Right lung (tissue), 10 donors: ENCODE measurements at places on chromosomes 7 and 10.

DNA sequence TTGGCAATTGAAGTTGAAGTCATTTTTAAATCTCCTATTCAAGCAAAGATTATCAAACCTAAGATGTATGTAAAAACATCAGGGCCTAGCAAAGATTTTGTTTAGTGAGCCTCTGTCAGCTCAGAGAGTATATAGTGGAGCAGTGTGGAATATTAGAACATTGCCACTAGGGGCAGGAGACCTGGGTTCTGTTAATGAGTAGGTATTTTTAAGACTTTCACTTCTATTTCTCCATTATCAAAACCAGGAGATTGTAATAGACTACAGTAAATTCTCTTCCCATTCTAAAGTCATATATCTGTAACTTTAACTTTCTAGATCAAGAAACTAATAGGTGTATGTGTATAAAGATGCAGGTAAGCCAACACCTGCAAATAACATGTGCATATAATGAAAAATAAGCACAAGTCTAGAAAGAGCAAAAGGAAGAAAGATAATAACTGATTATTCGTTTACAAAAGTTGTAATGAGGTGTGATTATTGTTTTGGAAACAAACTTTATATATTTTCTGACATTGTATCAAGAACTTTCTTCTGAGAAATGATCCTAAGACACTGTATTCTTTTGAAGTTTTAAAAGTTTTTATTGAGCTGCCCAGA lies 64.4 kb downstream of the KCND2 start:
- DNase-seq, result no peak

DNA sequence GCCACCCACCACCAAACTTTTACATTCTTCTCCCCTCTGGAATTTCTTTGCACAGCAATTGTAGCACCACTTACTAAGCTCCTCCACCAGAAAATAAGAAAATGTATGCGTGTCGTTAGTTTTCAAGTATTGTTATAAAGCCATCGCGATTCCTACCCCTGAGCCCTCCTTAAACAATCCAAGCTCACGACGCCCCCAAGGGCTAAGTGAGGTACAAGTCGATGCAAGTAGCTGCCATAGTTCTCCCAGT lies 1.3 kb downstream of the FRAT2 start:
- DNase-seq, result no peak

DNA sequence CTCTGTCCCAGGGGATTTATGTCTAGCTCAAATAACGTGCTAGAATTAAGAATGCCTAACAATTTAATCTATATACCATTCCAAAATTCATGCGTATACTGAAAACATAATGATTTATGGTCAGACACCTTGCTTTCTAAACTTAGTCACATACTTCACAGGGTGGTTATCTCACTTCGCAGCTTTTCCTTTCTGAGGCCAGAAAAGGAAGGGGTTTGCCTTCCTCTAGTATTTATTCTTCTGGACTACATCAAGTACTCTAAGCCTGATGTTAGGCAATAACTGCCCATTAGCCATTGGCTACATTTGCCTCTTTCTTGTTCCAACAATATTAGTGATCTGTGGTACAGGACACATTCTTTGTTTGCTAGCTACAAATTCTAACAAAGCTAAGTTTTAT lies 72.6 kb upstream of the FHIP2A start:
- DNase-seq, result peak; percentile 20

GRCh38 chr7:41777894-41778596 lies 75.2 kb upstream of the INHBA start:
- DNase-seq, result no peak

DNA sequence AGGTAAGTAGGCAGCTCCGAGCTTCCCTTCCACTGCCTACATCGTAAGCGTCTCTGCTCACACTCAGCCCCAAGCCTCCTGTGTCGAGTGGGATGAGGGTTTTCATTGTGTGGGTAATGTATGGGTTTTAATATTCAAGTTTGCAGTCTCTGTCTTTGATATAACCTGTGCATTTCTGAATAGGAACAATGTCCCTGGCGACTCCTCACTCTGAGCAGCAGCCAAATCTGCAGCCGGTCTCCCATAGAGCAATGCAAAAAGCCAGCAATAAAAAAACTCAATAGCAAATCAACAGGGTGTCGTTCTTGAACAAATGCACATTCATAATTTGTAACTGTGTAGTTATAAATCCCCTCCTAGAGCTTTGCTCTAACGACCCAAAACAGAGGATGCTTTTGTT lies 33.4 kb downstream of the PPP1R17 start:
- DNase-seq, result no peak

DNA sequence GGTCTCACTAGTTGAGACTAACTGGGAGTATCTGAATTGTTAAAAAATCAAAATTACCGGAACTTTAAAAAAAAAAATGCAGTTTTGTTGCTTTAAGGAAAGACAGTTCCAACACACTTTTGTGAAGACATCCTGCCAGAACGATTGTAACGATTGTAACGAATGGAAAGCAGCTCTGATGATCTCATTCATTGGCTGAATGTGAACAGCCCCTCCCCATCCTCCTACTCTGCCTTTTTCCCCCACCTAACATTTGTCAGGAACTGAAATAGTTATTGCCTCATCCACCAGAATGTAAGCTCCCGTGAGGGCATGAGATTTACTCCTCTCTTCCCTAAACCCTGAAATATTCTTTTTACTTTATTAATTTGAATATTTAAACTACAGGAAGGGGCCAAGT lies 23.1 kb upstream of the ZC3HAV1L start:
- no peak for DNase-seq

DNA sequence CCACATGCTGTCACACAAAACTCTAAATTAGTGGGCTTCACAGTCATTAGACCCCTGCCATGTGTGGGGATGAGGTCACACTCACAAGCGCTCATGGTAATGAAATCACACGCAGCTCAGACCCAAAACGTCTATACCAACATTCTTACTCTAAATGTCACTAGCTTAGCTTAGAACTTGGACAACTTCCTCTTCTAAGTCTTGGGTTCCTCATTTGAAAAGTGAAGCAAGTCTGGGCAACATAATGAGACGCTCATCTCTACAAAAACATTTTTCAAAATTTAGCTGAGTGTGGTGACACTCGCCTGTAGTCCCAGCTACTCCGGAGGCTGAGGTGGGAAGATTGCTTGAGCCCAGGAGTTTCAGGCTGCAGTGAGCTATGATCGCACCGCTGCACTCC lies 92.7 kb upstream of the MACROH2A2 start:
- no peak for DNase-seq

GRCh38 chr10:22833781-22834180 lies 94.1 kb upstream of the ARMC3 start:
- no peak for DNase-seq

DNA sequence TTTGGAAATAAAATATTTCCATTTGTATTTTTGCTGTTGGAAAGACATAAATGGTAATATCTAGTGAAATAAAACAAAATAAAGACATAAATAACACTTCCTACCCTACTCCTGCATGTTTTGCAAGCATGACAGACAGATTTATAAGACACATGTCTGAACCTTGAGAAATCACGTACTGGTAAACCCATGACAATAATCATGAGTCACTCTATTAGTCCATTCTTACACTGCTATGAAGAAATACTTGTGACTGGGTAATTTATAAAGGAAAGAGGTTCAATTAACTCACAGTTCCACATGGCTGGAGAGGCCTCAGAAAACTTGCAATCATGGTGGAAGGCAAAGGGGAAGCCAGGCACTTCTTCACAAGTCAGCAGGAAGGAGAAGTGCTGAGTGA lies 942.2 kb downstream of the REEP3 start:
- no peak for DNase-seq

GRCh38 chr7:5286933-5287332 lies 4.2 kb downstream of the SLC29A4 start:
- no peak for DNase-seq

GRCh38 chr7:95950698-95951097 lies 178.3 kb downstream of the DYNC1I1 start:
- no peak for DNase-seq

DNA sequence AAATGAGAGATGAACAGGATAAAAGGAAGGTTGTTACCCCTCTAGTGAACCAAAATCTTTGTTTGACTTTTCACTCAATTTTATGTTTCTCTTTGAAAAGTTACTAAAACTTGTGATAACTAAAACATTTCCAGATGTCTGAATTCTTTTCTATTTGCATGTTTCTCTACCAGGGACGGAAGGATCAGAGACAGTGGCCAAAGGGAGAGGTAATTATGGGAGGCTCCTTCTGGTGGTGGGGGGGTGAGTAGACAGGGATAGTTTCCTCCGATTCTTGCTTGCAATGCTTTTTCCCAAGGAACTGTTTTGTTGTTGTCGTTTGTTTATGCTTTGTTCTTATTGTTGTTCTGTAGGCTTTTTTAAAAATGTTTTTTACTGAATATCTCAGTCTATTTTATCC lies 374.8 kb downstream of the INHBA start:
- DNase-seq, result no peak

DNA sequence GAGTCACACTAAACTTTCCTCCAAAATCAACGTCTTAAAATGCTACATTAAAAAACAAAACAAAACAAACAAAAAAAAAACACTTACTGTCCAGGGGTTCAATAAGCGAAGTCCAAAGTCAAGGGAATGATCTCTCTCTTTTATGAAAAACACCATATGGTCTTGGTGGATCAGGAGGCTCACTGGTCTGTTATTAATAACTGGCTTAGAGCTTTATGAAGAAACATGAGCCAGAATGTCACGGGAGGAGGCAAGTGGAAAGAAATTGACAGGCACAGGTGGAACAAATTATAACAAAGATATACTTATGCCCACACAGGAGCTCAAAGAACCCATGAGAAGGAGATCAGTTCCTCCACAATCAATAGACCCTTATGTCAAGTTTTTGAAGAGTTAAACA lies at the start of gene MRLN:
Gene MRLN (minus strand): TSS at position 189 of the 400 bp plus-strand sequence.
- DNase-seq, result no peak

- no peak for DNase-seq
These were observed 114.6 kb upstream of the AGK start for GRCh38 chr7:141436575-141437075.

- no peak for DNase-seq
These were observed 38.3 kb downstream of the BEND7 start for GRCh38 chr10:13490503-13490902.

DNA sequence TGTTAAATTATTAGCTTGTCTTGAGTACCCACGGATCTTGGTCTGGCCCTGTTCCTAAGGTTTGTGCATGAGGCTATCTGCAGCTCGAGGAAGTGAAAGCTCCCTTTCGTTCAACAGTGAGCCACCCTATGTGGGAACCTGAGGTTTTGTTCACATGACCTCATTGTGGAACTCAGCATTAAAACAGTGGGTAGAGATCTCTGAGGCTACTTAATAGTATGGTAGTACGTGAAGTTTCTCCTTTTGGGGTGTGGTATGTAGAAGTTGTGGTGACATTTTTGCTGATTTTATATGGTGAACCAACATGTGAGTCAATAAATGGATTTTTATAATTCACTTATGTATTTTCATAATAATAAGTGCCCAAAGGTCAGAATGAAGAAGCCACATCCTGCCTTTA lies 252.7 kb upstream of the FERD3L start:
- DNase-seq, result no peak

DNA sequence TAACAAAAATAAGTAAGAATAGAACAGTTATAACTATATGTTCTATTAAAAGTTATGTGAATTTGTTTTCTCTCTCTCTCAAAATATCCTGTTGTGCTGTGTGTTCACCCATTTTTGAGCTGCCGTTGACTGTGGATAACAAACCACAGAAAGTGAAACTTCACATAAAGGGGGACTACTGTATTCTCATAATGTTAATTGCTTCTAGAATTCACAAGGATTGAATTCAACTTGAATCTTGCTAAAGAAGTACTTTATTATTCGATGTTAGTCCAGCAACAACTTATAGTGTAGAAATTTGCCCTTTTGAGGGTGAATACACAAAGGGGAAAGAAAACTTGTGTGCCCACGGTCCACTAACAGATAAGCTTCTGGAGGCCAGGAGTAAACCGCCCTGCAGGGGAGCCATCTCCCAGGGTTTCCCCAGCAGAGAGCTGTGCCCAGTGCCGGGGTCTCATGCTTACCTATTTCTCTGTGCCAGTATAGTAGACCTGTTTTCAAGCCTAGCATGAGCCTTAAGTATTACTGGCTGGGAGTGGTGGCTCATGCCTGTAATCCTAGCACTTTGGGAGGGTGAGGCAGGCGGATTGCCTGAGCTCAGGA lies 87.1 kb downstream of the KAT6B start:
- no peak for DNase-seq

GRCh38 chr10:8159341-8160165 lies 105.1 kb downstream of the GATA3 start:
- no peak for DNase-seq

DNA sequence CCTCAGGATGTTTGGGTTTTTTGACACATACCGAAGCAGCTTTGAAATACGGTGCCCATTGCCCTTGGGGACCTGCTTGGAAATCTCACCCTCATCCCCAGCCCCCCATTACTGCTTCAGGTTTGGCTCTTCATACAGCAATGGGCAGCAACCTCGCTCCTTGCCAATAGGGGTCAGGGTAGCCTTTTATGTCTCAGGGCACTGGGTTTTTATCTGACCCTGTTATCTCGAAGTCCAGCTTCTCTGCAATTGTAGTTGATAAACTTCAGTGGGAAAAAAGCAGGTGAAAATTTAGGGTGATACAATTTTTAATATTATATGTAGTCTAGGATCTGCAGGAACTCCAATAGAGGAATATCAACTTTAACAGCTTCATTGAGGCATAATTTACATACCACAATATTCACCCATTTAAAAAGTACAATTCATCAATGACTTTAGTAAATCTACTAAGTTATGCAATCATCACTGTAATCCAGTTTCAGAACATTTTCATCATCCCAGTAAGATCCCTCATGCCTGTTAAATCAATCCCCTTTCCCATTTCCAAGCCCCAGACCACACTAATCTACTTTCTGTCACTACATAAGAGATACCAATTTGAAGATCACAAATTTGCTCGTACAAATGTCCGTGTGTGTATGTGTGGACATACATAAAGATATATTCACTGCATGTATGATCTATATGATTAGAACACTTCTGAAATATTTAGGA lies 386.2 kb downstream of the KCNMA1 start:
- no peak for DNase-seq

DNA sequence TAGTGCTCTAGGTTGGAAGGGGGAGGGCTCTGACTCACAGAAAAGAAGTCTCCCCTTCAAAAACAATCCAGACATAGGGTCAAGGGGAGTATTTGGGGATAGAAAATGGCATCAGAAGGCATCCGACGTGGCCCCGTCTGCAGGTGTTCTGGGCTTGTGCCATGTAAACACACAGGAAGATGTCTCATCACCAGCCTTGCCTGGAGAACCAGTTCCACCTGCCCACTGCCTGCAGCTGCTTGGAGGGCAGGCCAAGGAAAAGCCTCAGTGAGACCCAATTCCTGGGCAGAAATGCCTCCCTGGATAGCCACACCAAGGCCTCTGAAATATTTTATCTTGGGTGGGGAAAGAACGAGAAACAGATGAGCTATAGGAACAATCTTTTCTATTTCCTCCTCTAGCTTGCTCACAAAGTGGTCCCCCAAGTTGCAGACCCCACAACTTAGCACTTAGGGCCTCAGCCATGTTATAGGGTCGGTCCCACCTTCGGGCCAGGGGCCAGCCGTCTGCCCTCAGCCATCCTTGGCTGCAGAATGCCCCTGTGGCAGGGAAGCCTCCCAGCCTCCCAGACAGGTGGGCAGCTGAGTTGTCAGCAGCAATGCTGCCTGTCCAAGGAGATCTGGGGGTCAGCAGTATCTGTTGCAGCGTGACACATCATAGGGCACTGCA lies 54.3 kb upstream of the ECHDC3 start:
- no peak for DNase-seq
